ENCODE measurements at places on chromosomes 7 and 10.

DNA sequence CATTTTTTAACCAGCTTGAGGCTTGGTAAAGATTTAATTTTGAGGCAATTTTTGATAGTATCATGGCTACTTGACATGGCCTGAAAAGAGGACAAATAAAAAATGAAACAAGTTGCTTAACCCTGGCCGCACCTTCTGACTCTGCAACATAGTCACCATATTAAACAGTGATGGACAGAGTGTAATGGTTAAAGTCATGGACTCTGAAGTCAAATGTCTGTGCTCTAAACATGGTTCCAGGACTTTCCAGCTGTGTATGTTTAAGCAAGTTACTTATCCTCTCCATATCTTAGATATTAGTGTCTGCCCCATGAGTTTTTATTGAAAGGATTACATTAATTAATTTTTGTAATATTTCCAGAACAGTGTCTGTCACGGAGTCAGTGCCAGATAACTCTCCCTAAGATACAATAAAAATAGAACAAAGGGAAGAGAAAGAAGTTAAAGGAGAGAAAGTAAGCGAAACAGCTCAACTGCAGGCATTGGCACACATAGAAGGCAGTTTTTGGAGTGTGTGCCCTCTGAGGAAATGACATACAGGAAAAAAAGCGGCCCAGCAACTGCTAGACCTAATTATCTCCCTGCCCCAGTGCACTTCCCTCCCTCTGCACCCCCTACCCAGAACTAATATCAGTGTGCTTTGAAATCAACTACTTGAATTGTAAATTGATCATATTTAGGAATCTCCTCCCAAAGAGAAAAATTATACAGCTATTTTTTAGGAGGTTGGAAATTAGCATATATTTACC lies 65.3 kb downstream of the MACC1 start:
- no peak for DNase-seq

DNA sequence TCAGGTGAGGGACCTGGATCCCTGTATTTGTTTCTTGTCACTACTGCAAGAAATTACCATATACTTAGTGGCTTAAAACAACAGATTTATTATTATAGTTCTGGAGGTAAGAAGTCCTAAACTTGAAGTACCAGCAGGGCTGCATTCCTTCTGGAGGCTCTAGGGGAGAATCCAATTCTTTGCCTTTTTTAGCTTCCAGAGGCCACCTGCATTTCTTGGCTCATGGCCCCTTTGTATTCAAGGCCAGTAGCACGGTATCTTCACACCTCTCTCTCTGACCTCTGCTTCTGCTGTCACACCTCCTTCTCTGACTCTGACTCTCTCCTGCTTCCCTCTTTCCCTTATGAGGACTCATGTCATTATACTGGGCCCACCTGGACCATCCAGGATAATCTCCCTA lies 2.2 kb upstream of the LHPP start:
- DNase-seq, result no peak

DNA sequence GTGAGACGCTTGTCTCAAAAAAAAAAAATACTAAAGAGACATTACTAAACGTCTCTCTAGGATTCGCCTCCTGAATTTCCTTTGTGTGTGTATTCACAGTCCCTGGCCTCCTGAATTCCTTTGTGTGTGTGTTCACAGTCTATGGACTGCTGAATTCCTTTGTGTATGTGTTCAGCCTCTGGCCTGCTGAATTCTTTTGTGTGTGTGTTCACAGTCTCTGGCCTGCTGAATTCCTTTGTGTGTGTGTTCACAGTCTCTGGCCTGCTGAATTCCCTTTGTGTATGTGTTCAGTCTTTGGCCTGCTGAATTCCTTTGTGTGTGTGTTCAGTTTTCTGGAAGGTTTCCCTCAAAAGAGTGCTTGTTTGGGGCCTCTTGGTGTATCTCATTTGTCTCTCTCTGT lies 8.2 kb downstream of the BMS1 start:
- DNase-seq, result no peak

GRCh38 chr10:105974803-105975456 lies 1189.6 kb downstream of the SORCS1 start:
- no peak for DNase-seq

DNA sequence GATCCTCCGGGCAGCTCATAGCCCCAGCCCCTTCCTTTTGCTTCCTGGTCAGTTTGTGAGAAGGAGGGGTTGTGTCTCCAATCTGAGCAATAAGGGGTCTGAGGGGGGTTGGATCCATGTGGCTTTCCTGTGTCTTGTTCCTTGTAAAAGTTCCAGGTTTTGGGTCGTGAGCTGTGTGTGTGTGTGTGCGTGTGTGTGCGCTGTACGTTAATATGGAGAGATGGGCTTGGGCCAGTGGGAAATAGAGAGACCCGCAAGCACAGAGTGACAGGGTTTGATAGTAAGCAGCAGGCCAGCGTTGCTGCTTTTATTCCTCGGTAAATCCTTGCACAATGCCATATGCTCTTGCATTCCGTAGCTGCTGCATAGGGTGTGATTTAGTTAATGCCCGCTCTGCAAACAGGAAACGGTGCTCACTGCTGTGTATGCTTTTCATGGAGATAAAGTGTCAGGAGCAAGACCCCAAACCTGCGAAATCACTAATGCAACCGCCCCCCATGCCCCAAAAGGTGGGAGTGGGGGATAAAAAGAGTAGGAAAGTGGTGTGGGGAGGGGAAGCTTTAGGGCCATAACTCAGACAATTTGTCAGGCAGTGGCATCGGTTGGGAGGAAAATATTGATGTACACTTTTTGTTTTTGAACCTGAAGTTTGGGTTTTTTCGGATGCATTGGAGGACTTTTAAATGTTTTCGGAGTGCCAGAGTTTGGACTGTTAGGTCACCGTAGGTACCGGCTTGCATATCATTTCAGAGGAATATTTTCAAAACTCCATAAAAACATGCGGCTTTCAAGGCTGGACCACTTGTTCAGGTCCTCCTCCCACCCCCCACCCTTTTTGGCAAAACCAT lies 108.7 kb downstream of the TCF7L2 start:
- DNase-seq, result no peak

DNA sequence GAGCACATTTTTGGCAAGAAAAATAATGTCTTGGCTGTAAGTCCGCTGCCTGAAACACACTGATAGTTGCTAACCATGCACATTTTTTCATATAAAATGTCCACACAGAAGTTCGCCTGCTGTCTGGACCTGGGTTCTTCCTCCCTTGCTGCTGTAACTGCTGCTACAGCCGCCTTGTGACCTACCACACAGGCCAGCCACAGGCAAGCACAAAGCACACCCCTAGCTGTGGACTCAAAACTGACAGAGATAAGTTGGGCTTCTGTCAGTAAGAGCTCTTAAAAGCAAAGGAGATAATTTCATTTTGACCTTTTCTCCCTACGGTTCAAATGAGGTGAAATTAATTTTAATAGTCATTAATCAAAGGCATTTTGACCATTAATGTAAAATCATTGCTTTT lies 354.7 kb downstream of the OTUD1 start:
- DNase-seq, result no peak

- DNase-seq, result no peak
Observed at GRCh38 chr10:131570716-131571307, 259.3 kb upstream of the TCERG1L start.

GRCh38 chr7:44676776-44677175 lies 70.3 kb downstream of the OGDH start:
- DNase-seq, result no peak

All from NCI-H2171 (cell line).